ENCODE measurements at places on chromosomes 13 and 19.

DNA sequence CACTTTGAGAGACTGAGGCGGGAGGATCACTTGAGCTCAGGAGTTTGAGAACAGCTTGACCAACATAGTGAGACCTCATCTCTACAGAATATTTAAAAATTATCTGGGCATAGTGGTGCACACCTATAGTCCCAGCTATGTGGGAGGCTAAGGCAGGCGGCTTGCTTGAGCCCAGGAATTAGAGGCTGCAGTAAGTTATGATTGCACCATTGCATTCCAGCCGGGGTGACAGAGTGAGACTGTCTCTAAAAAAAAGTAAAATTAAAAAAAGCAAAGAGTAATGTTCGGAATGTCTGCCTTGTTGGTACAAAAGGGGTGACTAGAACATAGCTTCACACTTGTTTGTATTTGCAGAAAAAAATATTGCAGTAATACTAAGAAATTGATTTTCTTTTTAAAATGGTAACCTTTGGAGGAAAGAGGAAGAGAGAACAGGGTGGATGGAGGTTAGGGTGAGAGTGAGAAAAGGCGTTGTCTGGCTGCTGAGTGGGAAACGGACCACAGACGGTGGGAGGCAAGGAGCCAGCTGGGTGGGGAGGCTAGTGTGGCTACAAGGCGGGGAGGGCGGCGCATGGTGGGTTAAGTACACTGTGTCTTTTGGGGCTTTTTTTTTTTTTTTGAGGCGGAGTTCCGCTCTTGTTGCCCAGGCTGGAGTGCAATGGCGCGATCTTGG is 10.2 kb downstream of the PPP1R14A start:
- DNase-seq = no peak

DNA sequence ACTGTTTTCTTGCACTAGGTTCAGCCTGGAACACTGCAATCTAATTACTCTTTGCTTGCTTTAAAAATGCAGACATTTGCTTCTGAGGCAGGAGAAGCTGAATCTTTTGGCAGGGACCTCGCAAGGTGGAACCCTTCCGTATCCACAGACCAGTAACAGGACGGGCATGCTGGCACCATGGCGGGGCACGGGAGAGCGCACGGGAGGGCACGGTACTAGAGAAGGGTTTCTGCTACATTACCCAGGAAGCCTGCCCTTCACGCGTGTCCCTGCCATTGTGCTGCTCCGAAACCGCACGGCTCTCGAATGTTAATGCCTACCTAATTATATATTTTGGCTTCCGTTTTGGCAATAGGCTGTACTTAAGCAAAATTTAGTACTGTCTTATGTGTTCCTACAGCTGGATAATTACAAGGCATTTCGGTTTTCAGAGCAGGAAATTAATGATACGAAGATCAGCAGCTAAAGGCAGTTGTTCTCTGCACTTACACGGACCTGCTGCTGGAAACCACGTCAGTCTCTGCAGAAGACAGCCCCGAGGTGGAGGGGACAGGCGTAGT is 430.4 kb downstream of the IRS2 start:
- DNase-seq = no peak

DNA sequence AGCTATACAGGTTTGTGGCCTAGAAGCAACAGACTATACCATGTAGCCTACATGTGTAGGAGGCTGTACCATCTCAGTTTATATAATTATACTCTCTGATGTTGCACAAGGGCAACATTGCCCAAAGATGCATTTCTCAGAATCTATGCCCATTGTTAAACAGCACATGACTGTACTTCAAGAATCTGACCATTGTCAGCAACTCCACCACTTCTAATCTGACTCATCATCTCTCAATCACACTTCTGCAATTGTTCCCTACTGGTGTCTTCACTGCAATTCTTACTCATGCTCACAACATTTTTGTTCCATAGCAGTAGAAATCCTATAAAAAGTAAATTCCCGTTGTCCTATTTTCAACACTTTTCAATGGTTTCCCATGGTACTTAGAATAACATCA is 63.9 kb upstream of the ATXN8OS start:
- no peak for DNase-seq

- no peak for DNase-seq
Observed at GRCh38 chr19:51628153-51628939, 1.9 kb downstream of the SIGLEC5 start.

- peak; percentile 37 for DNase-seq
Observed at GRCh38 chr13:31951215-31951678, 80.3 kb upstream of the FRY start.

GRCh38 chr19:38395381-38396114 is 7.1 kb downstream of the SPRED3 start:
- no peak for DNase-seq

- DNase-seq = no peak
Observed at GRCh38 chr19:18113827-18114226, 16.2 kb downstream of the MAST3 start.

DNA sequence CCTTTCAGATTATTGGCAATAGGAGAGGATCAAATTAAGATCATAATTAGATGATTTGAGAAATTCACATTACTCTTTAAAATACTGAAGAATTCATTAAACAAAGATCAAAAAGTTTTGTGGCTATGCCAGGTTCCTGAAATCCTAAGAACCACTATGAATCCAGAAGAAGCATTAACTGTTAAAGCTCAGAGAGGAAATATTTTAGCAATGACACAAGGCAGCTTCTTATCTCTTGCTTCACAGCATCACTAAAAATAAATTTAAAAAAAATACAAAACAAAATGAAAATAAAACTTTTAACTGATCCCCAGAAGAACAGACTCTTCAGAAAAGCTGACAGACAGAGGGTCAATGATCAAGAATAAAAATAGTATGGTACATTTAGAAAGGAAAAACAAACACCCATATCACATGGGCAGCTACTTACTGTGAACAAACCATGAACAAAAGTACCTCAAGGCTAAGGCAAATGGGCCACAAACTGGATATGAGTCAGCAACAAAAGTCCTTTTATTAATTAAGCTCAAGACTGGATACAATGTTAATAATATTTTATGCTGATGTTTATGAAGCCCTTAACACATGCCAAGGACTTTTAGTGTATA is 19.6 kb downstream of the RNF6 start:
- DNase-seq = no peak

GRCh38 chr13:66958611-66959010 is 271.5 kb downstream of the PCDH9 start:
- DNase-seq = no peak

DNA sequence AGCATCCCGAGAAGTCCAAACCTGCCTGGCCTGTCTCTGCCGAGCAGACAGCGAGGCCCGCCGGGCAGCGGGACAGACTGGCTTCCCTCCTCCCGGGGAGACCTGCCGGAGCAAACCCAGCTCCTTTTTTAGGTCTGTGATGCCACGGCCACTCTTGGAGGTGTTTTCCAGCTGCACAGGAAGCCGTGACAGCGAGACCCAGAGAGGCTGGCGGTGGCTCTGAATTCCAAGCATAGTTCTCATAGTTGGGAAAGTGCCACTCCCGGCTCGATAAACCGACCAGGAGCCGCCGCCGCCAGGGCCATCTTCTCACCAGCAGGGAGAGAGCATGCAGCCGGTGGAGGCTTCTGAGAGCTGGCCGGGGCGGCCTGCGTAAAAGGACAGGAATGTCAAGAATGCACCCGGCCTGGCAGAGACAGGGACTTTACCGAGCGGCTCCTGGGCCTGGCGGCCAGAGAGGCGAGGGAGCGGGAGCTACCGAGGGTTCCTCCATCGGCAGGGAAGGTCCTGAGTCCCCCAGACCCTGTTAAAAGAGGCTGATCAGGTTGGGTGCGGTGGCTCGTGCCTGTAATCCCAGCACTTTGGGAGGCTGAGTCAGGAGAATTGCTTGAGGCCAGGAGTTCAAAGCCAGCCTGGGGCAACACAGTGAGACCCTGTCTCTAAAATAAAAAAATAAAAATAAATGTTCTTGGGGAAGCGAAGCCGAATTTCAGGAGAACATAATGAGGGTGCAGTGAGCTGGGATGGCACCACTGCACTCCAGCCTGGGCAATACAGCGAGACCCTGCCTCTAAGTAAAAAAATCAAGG is 64.9 kb downstream of the GADD45B start:
- no peak for DNase-seq

DNA sequence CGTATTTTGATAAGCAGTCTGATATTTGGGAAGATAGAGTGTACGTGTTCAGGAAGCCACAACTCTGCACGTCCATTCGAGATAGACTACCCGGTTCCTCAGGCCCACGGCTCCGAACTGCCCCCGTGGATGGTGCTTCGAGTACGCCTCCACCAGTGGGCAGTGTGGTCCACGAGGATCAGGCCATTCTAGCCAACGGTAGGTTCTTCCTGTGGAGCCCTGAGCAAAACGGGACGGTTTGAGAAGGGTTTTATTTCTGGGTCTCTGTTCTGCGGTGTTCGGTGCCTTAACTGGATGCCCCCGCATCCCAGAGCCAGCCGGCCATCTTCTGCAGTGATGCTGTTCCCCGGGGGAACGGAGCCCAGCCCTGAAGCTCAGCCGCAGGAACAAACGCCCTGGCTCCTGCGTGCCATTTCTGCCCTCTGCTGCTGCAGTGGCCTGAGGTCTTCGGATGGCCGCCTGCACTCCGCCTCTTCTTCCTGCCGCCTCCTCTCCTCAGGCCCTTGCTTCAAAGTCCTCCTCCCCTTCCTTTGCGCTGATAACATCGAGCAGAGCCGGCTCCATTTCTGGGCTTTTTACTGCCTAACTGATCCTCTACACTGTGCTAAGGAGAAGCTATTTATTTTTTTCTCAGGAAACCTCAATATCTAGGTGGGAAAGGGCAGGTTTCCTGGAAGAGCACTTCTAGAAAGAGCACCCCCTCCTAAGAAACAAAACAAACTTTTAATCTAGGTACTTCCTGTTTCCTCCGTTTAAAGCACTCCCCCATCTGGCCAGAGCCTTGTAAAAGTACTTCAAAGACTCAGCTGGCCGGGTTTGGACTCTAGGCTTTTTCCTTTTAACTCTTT is 36.2 kb upstream of the SLC46A3 start:
- DNase-seq = no peak

DNA sequence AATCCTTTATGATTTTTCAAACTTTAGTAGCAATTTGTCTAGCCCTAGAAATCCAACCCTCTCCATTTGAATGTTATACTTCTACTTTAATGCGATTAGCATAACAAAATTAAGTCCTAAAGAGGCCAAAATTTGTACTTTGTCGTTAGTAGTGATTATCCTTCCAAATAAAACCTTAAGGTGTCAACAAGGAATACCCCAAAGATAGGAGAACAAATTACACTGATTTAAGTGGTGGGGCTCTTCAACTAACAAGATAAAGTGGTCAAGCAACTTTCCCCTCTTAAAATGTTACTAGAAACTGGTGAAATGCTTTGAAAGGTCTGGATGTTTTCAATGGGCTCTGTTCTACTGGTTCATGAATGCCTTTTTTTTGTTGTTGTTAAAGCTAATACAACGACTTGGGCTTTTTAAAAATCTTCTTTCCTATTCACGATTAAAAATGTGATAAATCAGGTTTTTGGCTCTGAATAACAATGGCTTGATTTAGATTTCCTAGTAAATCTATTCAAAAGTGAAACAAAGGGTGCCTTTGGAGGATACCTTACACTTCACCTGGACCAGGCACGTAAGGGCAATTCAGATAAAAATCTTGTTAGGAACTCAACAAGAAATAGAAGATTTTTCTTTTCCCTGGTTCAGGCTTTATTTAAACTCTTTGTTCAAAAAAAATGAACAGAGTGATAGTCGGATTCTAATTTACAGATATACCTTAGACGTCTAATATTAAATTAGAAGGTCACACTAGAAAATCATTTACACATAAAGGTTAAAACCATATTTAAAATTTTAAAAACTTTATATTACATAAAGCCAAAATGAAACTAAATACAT is 3.1 kb downstream of the SOX21 start:
- DNase-seq = no peak
